HFFc6 (cell line): ENCODE measurements at places on chromosomes 3 and 15.
A peak's percentile ranks its signal among the peaks of the same experiment; 100 is the strongest.

- DNase-seq, result no peak
Observed at GRCh38 chr3:44227632-44228031, 14.1 kb upstream of the TOPAZ1 start.

- peak; percentile 30 for DNase-seq
Observed at GRCh38 chr15:69451951-69452691, 497 bp upstream of the RPLP1 start.

DNA sequence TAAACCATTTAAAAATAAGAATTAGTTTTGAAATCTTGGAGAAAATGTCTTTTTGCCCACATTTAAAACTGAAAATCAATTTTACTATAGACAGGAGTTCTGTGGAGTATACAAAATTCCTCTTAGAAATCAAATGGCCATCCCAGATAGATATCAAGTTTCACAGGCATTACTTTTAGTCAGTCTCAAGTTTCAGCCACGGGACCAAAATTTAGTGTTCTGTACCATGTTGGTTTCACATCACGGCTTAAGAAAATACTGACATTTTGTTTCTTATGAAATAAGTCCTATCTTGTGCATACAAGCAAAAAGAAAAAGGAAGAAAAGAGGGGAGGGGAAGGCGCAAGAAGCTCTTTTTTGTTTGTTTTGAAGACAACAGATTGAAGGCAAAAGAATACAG is 45.7 kb downstream of the EIF2AK4 start:
- DNase-seq, result no peak

GRCh38 chr3:7309641-7310102 is 448.8 kb downstream of the GRM7 start:
- DNase-seq, result no peak

DNA sequence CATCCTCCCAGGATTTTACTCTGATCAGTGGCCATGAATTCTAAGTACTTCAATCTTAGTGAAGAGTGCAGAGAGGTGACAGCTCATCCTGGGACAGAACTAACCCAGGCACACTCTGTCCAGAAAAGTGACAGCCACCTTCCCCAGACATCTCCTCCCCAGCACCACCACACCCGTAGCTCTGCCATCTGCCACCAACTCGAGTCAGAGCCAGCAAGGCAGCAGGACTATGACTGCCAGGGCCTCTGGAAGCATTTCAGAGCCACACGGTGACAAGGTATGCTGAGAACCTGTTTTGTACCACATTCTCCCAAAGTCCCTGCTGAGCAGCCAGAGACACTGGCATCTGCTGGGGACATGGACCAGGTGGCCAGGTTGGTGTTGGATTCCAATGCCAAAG is 71.0 kb downstream of the NTRK3 start:
- no peak for DNase-seq

DNA sequence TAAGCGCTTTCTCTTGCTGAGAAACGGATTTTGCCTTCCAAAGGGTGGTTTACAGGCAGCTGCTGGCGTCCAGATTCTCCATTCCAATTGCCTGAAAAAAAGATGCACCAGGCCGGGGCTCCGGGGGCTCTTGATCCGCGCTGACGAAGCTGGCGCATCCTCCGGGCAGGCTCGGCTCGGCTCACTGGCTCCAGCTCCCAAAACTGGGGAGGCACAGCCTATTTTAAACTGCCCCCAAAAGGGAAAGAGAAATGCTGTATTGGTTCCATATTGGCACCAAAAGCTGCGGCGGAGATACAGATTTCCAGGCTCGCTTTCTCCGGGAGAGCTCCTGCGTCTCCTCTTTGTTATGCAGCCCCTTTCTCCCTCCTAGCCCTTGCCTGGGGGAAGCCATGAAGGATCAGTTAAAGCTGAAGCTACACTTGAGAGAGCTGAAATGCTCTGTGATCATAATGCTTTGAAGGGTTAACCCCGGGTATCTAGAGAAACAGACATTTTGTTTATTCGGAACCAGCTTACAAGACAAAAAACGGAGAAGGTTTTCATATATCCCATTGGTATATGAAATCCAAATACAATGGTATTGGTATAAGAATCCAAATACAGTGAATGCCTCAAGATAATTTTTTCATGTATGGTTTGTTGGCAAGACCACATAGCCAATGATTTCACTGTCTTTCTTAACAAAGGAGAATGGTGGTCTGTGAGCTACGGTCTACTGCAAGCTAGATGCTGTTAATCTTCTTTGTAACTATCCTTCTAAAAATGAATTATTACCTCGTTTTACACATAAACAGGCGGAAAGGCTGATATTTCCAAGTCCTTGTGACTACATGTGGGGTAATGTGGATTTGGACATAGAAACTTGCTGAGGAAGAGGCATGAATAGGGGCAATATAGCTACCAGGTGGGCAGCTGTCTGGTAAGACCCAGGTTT is 693 bp downstream of the CD200 start:
- no peak for DNase-seq

- no peak for DNase-seq
Observed at GRCh38 chr3:177085794-177086193, 111.5 kb downstream of the TBL1XR1 start.

GRCh38 chr15:66327736-66328135 is 28.7 kb downstream of the TIPIN start:
- no peak for DNase-seq

DNA sequence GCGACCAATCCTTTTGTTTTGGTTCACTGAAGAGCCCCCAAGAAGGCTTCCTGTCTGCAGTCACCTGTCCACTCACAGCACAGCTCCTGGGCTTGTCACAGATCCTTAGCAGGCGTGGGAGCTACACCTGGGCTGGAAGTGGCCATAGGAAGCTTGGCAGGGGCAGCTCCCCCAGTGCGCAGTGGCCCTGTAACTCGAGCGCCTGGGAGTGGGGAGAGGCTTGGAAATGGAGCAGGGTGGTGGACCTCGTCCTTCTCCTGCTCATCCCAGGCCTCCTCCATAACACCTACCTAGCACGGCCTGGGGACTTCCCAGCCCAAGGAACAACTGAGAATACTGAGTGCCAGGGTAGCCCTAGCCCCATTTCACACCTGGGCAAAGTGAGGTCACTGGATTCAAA is 19.3 kb upstream of the TGM5 start:
- no peak for DNase-seq

DNA sequence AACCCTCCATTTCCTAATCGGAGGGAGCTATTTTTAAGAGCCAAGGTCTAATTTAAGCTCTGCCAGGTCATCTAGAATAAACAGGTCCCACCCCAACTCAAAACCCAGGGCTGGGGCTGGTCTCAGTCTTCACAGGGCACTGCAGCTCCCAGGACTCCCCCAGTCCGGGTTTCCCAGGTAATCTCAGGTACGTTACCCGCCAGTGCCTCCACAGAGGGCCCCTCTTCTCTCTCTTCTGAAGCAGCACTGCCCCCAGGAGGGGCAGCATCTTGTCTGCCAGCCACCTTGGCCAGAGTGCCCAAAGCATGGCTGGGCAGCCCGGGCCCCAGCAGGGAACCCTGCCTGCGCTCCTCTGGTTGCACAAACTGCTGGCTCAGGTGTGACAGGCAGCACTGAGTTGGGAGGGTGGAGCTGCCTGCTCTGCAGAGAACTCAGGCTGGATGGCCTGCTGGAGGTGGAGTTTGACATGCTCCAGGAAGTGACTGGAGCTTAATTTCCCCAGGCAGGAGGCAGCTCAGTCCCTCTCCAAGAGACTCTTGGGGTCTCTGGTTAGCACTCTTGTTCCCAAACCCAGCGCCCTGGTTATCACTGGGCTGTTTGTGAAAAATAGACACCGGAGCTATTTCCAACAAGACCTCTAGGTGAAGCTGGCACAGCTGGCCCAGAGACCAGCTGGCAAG is at the start of gene PLA2G4F:
TSS of gene PLA2G4F (minus strand) at position 394 of the 680 bp plus-strand sequence. CDS start at position 307, 87 bp downstream.
- DNase-seq, result no peak

DNA sequence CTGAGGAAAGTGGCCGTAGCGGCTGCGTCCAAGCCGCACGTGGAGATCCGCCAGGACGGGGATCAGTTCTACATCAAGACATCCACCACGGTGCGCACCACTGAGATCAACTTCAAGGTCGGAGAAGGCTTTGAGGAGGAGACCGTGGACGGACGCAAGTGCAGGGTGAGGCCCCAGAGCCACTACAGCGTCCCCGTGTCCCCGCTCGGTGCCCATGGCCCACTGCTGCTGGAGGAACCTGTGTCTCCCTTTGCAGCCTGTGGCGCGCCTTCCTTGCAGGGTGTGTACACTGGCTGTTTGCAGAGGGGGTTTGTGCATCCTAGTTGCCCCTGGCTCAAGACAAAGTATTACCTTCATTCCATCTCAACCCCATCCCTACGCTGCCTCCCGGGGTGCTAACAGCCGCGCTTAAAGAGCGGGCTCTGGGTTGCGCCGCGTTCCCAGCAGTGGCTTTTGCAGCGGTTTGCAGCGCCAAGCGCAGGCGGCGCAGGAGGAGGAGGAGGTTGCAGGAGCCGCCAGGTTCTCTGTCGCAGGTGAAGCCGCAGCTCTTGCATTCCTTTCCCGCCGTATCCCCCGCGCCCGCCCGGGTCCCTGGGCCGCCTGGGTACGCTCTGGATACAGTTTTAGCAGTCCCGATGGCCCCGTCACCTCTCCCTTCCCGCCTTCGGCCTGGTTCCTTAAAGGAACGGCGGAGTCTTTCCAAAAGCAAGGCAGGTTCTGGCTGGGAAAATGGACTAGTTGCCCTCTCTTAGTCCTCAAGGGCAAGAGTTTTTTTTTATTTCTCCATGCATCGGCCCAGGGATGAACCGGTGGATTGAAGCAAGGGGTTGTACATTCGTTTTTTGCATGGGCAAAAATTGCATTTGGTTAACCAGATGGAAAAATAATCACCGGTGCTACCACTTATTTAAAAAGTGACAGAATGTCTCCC is 1.2 kb downstream of the CRABP1 start:
- no peak for DNase-seq

- DNase-seq, result no peak
Observed at GRCh38 chr15:73394782-73395181, 26.0 kb upstream of the HCN4 start.

- no peak for DNase-seq
Observed at GRCh38 chr3:52367891-52368880, 52.1 kb downstream of the DNAH1 start.

DNA sequence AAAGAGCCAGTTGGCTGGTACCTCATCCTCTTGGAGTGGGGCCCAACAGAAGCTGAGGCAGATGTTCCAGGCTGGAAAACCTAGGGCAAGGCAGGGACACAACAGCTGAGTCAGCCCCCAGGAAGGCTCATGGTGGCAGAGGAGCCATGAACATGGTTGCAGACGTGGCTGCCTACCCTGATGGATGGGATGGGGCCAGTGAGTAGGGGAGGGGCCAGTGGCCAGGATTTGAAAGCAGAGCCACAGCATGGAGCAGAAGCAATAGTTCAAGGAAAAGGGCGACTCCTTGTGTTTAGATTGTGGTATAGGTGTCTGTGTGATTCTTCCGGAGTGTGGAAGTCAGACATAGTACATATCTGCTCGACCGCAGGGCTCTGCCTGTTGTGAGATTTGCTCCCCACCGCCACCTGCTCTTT is 24.2 kb downstream of the PXYLP1 start:
- DNase-seq, result peak; percentile 36

DNA sequence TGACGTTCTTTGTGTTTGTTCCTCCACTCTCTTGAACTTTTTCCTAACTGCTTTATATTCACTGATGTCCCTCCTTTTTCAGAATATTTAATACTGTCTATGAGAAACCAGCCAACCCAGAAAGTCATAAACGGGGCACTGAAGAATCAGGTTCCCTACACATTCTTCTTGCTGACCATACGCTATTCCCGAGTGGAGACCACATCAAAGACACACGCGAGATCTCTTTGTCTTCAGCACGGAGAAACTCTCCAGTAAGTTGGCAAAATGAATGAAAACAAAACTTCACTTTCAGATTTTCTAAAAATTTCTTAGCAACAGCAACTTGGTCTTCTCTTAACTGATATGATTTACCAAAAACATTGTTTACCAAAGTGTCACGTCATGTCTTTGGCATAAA is 22.6 kb downstream of the FAM174B start:
- no peak for DNase-seq

GRCh38 chr15:56794165-56794552 is 60.9 kb upstream of the ZNF280D start:
- no peak for DNase-seq

DNA sequence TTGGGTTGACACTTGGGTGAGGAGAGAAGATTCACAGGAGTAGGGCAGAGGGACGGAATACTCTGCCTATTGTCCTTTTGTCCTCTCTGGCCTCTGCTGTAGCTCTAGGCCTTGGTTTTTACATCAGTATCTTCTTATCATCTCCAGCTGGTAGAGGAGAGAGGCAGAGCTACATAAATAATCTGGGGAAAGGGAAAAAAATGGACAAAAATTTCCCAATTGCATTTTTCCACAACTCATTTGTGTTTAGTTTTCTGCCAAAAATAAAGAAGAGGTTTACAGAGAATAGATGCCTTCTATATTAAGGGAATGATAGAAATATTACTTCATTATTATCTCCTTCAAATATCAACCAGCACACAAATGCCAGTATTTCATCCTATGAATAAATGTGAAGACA is 216.4 kb upstream of the P2RY1 start:
- no peak for DNase-seq

DNA sequence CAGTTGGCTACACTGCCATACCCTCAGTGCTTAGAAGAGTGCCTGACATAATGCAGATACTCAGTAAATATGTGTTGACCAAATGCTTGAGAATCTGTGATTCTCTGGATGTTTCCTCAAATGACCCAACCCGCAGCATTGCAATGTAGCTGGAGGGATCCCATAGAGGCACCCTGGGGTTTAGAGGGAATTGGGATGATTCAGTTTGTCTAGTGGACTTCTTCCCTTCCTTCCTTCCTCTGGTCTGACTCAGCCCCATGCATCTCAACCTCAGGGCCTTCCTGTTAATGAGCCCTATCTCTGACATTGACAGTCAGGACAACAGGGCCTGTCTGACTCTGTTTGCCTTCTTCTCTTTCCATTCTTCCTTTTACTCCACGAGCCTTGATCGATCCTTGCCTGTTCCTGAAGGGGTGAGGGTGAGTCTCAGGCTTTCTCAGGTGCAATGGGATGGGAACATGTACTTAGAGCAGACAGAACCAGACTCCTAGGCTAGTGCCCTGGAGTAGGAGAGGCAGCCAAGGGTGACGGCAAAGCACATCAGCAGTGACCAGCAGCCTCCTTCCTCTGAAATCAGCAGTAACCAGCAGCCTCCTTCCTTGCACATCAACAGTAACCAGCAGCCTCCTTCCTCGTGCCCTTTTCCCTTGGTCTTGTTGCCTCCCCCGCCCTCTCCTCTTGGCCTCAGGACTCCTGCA is 78.2 kb downstream of the DGKG start:
- peak; percentile 76 for DNase-seq

- DNase-seq, result no peak
Observed at GRCh38 chr15:66820481-66821176, 118.6 kb downstream of the SMAD6 start.
